ENCODE measurements at places on chromosomes 4 and X.

DNA sequence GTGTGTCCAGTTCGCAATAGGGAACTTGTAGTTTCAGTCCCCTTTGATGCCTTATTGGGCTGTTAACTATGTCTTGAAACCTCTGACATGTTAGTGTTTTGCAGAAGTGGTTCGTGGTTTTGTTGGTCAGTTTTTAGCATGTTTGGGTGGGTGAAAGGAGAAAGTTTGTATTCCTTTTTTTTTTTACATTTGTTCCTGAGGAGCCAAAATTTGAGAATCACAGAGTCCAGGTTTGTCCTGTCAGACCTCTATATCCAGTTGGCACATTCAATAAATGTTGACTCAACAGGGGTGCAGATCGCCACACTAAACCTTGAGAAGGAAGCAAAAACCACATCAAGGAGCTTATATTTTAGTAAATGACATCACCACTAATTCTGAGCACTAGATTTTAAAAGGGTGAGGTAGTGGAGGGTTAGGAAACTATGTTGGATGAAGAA is 26.2 kb downstream of the DLG3 start:
- DNase-seq = no peak
- H3K27ac ChIP-seq = no peak overlapping the region
- H3K4me3 ChIP-seq = no peak overlapping the region
- no peaks in the 10 kb centered on the region for H3K4me1 ChIP-seq

GRCh38 chr4:1749370-1749769 is 28.0 kb downstream of the TACC3 start:
- H3K27me3 ChIP-seq = no peaks in the 10 kb centered on the region
- no peaks in the 10 kb centered on the region for H3K4me1 ChIP-seq
- no peak for DNase-seq
- H3K4me3 ChIP-seq = no peak overlapping the region
- H3K36me3 ChIP-seq = no peaks in the 10 kb centered on the region

GRCh38 chr4:139454111-139455045 is at the start of gene RAB33B:
TSS of gene RAB33B (plus strand) at chr4:139454121. CDS start at chr4:139454196, 75 bp downstream.
- no peaks in the 10 kb centered on the region for H3K27me3 ChIP-seq
- no peaks in the 10 kb centered on the region for H3K36me3 ChIP-seq
- DNase-seq = peak; percentile 60
- H3K27ac ChIP-seq = peak within 1 kb of the TSS; percentile 96
- H3K4me1 ChIP-seq = peaks cover 38% of the 10 kb centered on the region

DNA sequence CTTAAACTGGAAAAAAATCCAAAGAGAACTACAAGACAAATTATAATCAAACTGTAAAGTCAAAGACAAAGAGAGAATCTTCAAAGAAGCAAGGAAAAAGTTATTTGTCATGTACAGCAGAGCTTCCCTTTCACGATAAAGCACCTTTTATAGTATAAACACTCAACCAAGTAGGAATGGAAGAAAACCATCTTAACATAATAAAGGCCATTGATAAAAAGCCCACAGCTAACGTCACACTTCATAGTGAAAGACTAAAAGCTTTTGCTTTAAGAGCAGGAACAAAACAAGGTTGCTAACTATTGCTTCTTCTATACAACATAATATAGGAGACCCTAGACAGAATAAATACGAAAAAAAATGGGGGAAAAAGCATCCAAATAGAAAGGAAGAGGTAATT is 595.7 kb upstream of the POU3F4 start:
- H3K4me1 ChIP-seq = no peaks in the 10 kb centered on the region
- no peak overlapping the region for H3K4me3 ChIP-seq
- no peak for DNase-seq
- H3K36me3 ChIP-seq = no peaks in the 10 kb centered on the region

GRCh38 chrX:146433771-146434170 is 375.8 kb upstream of the CXorf51B start:
- no peak overlapping the region for H3K4me3 ChIP-seq
- H3K36me3 ChIP-seq = no peaks in the 10 kb centered on the region
- H3K4me1 ChIP-seq = no peaks in the 10 kb centered on the region
- no peak overlapping the region for H3K27ac ChIP-seq
- H3K27me3 ChIP-seq = no peaks in the 10 kb centered on the region
- no peak for DNase-seq

- DNase-seq = no peak
- H3K36me3 ChIP-seq = no peaks in the 10 kb centered on the region
- no peaks in the 10 kb centered on the region for H3K4me1 ChIP-seq
- no peak overlapping the region for H3K27ac ChIP-seq
These were observed 321 bp upstream of the HPRT1 start for GRCh38 chrX:134459683-134460004.

DNA sequence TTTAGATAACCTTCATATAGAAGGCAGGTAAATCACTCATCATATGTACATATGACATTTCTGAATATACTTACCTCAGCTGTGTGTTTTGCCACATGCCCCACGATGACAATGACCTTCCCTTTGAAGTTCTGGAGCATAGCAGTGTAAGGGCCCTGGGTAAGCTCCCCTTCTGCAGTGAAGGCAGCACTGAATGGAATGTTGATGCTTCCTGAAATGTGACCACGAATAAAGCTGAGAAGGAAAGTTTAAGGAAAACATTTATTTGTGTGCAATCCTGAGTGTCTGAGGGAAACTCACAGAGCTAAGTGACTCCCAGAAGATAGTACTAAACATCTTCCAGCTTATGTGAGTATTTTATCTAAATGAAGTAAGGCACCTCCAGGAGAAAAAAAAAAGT is 200.1 kb downstream of the NPNT start:
- no peaks in the 10 kb centered on the region for H3K27me3 ChIP-seq
- peaks cover 23% of the 10 kb centered on the region for H3K36me3 ChIP-seq
- no peak overlapping the region for H3K27ac ChIP-seq

- no peak overlapping the region for H3K4me3 ChIP-seq
- no peak overlapping the region for H3K27ac ChIP-seq
- no peak for DNase-seq
- no peaks in the 10 kb centered on the region for H3K4me1 ChIP-seq
These were observed 3.9 kb downstream of the ZFP42 start for GRCh38 chr4:187999406-187999932.

DNA sequence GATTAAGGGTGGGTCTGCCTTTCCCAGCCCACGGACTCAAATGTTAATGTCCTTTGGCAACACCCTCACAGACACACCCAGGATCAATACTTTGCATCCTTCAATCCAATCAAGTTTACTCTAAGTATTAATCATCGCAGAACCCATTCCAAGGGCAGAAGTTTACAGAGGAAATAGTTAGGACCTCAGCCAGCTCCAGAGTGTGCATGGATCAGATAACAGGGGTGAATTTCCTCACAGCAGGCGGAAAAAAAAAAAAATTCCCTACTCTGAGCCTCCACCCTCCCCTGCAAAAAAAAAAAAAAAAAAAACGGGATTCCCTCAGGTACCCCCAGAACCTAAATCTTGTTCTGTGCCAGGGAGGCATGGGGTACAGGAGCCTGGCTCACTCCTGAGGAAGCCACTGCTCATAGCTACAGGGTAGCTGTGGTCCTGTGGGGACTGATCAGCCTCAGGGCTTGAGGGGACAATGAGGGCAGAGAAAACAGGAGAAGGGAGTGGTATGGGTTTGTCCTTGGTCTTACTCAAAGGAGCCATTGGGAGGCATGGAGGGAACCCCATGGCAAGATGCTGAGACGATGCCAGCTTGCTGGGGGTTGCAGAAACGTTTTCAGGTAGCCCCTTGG is 113.0 kb downstream of the DHRSX start:
- H3K27me3 ChIP-seq = no peaks in the 10 kb centered on the region
- H3K4me1 ChIP-seq = no peaks in the 10 kb centered on the region
- H3K36me3 ChIP-seq = peaks cover 10% of the 10 kb centered on the region
- H3K27ac ChIP-seq = no peak overlapping the region

GRCh38 chr4:80913381-80913780 is 117.1 kb upstream of the BMP3 start:
- H3K27ac ChIP-seq = no peak overlapping the region
- no peak overlapping the region for H3K4me3 ChIP-seq

GRCh38 chr4:52628543-52628942 is 30.6 kb downstream of the USP46 start:
- H3K4me1 ChIP-seq = peaks cover 10% of the 10 kb centered on the region
- peak overlapping the region; percentile 55 for H3K27ac ChIP-seq
- peak overlapping the region; percentile 9 for H3K4me3 ChIP-seq
- no peaks in the 10 kb centered on the region for H3K36me3 ChIP-seq
- DNase-seq = no peak
- no peaks in the 10 kb centered on the region for H3K27me3 ChIP-seq

GRCh38 chrX:112808007-112808406 is 32.6 kb downstream of the AMOT start:
- no peak overlapping the region for H3K27ac ChIP-seq
- H3K36me3 ChIP-seq = no peaks in the 10 kb centered on the region
- DNase-seq = no peak
- no peaks in the 10 kb centered on the region for H3K4me1 ChIP-seq
- H3K27me3 ChIP-seq = no peaks in the 10 kb centered on the region

- no peak for DNase-seq
- H3K4me3 ChIP-seq = no peak overlapping the region
- H3K27ac ChIP-seq = no peak overlapping the region
- H3K36me3 ChIP-seq = no peaks in the 10 kb centered on the region
- H3K27me3 ChIP-seq = no peaks in the 10 kb centered on the region
- peaks cover 7% of the 10 kb centered on the region for H3K4me1 ChIP-seq
These were observed 170.9 kb downstream of the APBB2 start for GRCh38 chr4:41043465-41043864.

DNA sequence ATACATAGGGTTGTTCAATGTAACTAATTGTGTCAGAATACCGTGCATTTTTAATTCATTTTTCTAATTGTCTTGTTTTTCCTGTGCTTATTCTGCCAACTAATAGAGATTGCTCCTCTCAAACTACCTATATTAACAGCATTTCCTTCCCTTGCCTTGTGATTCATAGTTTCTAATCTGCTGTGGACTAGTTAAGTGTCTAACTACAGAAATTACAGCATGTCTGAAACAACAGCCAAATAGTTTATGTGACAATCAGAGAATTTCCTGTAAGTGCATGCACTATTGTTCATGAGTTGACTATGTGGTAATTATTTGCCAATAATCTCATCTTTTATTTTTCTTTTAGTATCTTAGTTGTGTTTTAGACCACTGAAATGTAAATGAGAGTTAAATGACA is 4.1 kb upstream of the SEC24B start:
- no peak for DNase-seq
- no peak overlapping the region for H3K4me3 ChIP-seq
- H3K27me3 ChIP-seq = no peaks in the 10 kb centered on the region
- peaks cover 3% of the 10 kb centered on the region for H3K4me1 ChIP-seq

- H3K27me3 ChIP-seq = no peaks in the 10 kb centered on the region
- no peak overlapping the region for H3K27ac ChIP-seq
- peaks cover 2% of the 10 kb centered on the region for H3K36me3 ChIP-seq
- H3K4me1 ChIP-seq = no peaks in the 10 kb centered on the region
- no peak for DNase-seq
These were observed 7.6 kb downstream of the SPIN3 start for GRCh38 chrX:56987741-56988140.

DNA sequence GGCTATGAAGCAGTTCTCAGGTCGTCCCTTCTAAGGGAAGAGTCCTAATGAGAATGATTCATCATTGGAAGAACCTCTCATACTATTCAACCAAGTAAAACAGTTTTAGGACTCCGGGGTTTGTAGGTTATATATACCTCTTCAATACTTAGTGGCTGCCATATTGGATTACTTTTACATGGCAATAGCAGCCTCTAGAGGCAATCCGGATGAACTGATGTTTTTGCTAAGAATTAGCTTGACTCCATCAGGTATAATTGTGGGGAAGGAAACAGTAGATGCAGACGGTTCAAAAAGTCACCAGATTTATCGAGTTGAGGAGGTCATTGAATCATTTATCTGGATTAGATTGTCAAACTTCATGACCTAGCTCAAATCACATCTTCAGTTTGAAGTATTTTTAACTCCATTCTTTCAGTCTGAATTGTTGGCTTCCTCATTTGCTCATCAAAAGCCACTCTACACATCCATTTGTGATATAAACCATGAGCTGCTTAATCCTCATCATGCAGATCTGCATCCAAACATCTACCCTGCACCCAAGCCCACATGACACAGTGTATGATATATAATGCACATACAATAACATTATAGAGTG is 28.4 kb downstream of the GUCY1B1 start:
- no peak for DNase-seq
- no peak overlapping the region for H3K27ac ChIP-seq
- no peaks in the 10 kb centered on the region for H3K27me3 ChIP-seq
- H3K4me3 ChIP-seq = no peak overlapping the region

DNA sequence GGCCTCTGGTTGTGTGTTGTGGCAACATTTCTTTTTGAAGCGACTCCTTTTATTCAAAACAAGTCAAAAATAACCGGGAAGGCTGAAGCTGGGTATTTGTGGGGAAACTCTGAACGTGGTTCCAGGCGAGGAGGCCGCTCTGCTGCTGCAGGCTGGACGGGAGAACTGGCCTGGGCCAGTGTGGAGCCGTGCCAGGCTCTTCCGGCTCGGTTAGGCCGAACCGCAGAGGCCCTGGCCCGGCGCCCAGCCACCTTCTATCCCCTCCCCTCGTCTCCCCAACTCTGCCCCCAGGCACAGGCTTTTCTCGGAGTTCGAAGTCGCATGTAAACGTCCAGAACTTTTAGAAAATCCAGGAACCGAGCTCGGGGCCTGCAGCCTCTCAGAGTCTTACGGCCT is 2.4 kb upstream of the BCOR start:
- H3K27ac ChIP-seq = peak overlapping the region; percentile 91
- H3K4me1 ChIP-seq = peaks cover 4% of the 10 kb centered on the region
- H3K4me3 ChIP-seq = peak overlapping the region; percentile 80
- H3K36me3 ChIP-seq = no peaks in the 10 kb centered on the region

- no peak overlapping the region for H3K4me3 ChIP-seq
- no peaks in the 10 kb centered on the region for H3K36me3 ChIP-seq
- DNase-seq = no peak
- H3K27ac ChIP-seq = no peak overlapping the region
- H3K27me3 ChIP-seq = no peaks in the 10 kb centered on the region
These were observed 310.2 kb downstream of the ASMT start for GRCh38 chrX:1925053-1925481.

GRCh38 chr4:112523764-112524505 is 8.0 kb upstream of the NEUROG2 start:
- H3K27me3 ChIP-seq = peaks cover 38% of the 10 kb centered on the region
- H3K4me3 ChIP-seq = peak overlapping the region; percentile 66
- DNase-seq = no peak
- no peaks in the 10 kb centered on the region for H3K36me3 ChIP-seq

- H3K4me1 ChIP-seq = peaks cover 9% of the 10 kb centered on the region
- H3K27me3 ChIP-seq = no peaks in the 10 kb centered on the region
- H3K27ac ChIP-seq = no peak overlapping the region
These were observed 61.2 kb upstream of the CAMK2D start for GRCh38 chr4:113822555-113823290.

GRCh38 chrX:97845451-97845850 is 961.7 kb downstream of the RPA4 start:
- no peak overlapping the region for H3K27ac ChIP-seq
- no peak overlapping the region for H3K4me3 ChIP-seq
- no peaks in the 10 kb centered on the region for H3K36me3 ChIP-seq
- no peak for DNase-seq

- H3K27ac ChIP-seq = no peak overlapping the region
- no peak overlapping the region for H3K4me3 ChIP-seq
- H3K27me3 ChIP-seq = no peaks in the 10 kb centered on the region
- H3K36me3 ChIP-seq = no peaks in the 10 kb centered on the region
- DNase-seq = no peak
- no peaks in the 10 kb centered on the region for H3K4me1 ChIP-seq
These were observed 8.0 kb upstream of the FAM47C start for GRCh38 chrX:37000140-37000539.

GRCh38 chrX:71541210-71542022 is 8.5 kb downstream of the OGT start:
- no peaks in the 10 kb centered on the region for H3K27me3 ChIP-seq
- no peak for DNase-seq
- H3K4me3 ChIP-seq = peak overlapping the region; percentile 33
- H3K4me1 ChIP-seq = peaks cover 71% of the 10 kb centered on the region

GRCh38 chr4:45147866-45148265 is 421.5 kb upstream of the GNPDA2 start:
- no peaks in the 10 kb centered on the region for H3K36me3 ChIP-seq
- H3K27ac ChIP-seq = no peak overlapping the region
- no peak for DNase-seq
- H3K27me3 ChIP-seq = no peaks in the 10 kb centered on the region
- H3K4me1 ChIP-seq = no peaks in the 10 kb centered on the region
